ENCODE measurements at places on chromosomes 6 and 20.

DNA sequence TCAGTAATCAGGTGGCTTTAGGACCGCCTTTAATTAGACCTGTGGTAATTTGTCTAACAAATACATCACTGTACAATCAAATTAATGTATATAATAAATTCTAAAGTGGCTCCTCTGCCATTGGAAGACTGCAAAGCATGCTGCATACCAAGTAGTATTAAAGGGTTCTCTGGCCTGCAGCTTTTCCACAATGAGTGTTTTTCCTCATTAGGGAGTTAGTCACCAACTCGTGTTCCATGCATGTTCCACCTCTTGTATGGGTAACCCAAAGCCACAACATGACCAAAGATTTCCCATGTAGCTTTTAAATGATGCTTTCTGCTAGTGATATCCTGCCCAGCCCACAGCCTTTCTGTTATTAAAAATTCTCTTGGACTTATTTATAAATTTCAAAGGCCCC is 218.7 kb downstream of the FUT9 start:
- no peak overlapping the region for H3K4me3 ChIP-seq
- no peaks in the 10 kb centered on the region for H3K4me1 ChIP-seq
- no peak overlapping the region for H3K27ac ChIP-seq
- H3K27me3 ChIP-seq, result no peaks in the 10 kb centered on the region

DNA sequence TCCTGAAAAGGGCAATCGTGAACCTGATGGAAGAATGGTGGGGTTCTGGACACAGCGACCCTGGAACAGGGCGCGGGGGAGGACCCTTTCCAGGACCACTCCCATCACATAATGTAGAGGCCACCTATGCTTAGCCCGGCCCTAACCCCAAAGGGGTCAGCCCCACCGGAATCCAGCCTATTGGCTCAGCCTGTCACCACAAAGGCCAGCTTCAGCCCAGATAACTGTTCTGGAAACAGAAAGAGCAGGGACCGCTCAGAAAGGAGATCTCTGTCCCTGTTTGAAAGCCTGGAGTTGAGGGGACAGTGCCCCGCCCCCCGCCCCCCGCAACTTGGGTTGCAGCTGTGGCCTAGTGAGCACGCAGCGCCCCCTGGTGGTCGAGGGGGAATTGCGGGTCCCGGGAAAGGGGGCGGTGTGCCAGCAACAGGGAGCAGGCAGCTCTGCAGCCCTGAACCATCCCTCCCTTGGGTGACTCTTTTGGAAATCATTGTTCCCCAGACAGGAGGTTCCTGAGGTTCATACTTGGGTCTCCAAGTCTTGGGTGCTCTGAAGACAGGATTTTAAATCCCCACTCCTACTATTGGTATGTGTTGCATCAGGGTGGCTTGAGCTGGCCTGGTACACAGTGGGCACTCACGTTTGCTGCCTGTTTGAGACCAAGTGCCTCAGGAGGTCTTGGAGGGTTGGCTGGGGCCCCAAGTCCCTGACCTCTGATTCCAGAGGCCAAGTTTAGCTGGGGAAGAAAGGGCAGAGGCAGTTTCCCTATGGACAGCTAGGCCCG is 1.5 kb downstream of the SIGLEC1 start:
- no peaks in the 10 kb centered on the region for H3K4me1 ChIP-seq
- peak; percentile 73 for DNase-seq
- H3K4me3 ChIP-seq, result no peak overlapping the region

GRCh38 chr6:42819803-42820511 is 38.1 kb downstream of the BICRAL start:
- no peak overlapping the region for H3K4me3 ChIP-seq
- H3K4me1 ChIP-seq, result peaks cover 6% of the 10 kb centered on the region
- H3K36me3 ChIP-seq, result peaks cover 14% of the 10 kb centered on the region
- DNase-seq, result no peak
- H3K27ac ChIP-seq, result no peak overlapping the region
- no peaks in the 10 kb centered on the region for H3K27me3 ChIP-seq

- no peaks in the 10 kb centered on the region for H3K4me1 ChIP-seq
- H3K27me3 ChIP-seq, result no peaks in the 10 kb centered on the region
- no peaks in the 10 kb centered on the region for H3K36me3 ChIP-seq
- H3K27ac ChIP-seq, result no peak overlapping the region
- DNase-seq, result no peak
These were observed 630.8 kb upstream of the IMPG1 start for GRCh38 chr6:76703285-76703684.

DNA sequence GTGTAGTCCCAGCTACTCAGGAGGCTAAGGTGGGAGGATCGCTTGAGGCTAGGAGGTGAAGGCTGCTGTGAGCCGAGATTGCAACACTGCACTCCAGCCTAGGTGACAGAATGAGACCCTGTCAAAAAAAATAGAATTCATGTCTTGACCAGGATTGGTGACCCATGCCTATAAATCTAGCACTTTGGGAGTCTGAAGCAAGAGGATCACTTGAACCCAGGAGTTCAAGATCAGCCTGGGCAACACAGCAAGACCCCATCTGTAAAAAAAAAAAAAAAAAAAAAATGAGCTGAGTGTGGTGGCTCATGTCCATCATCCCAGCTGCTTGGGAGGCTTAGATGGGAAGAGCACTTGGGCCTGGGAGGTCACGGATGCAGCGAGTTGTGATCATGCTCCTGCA is 34.3 kb downstream of the GINM1 start:
- H3K27ac ChIP-seq, result no peak overlapping the region
- H3K4me1 ChIP-seq, result no peaks in the 10 kb centered on the region
- H3K36me3 ChIP-seq, result no peaks in the 10 kb centered on the region
- H3K27me3 ChIP-seq, result no peaks in the 10 kb centered on the region

- no peaks in the 10 kb centered on the region for H3K36me3 ChIP-seq
- H3K4me3 ChIP-seq, result no peak overlapping the region
- no peak for DNase-seq
- H3K27me3 ChIP-seq, result no peaks in the 10 kb centered on the region
These were observed 492.4 kb upstream of the MARCKS start for GRCh38 chr6:113364766-113365165.

- no peak overlapping the region for H3K4me3 ChIP-seq
- no peaks in the 10 kb centered on the region for H3K27me3 ChIP-seq
- H3K27ac ChIP-seq, result no peak overlapping the region
- H3K36me3 ChIP-seq, result no peaks in the 10 kb centered on the region
- DNase-seq, result no peak
- H3K4me1 ChIP-seq, result no peaks in the 10 kb centered on the region
These were observed 181.5 kb upstream of the TCF21 start for GRCh38 chr6:133707456-133707855.

DNA sequence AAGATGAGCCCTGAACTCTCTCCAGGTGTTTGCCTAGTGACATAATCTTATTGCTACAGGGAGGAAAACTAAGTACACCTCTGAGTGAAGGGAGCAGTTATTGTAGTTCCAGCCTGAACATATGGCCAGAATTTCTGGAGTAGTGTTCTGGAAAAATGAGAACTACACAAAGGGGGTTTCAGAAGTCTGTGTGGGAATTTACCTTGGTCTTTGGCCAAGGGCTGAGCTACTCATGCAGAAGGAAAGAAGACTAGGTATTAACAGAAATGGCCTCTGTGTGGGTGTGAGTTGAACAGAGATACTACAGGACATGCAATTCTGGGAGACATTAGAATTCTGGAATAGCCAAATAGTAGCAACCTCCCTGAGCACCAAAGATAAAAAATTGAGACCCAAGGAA is 1009.7 kb upstream of the GJE1 start:
- H3K27ac ChIP-seq, result no peak overlapping the region
- no peaks in the 10 kb centered on the region for H3K4me1 ChIP-seq
- no peak overlapping the region for H3K4me3 ChIP-seq
- no peaks in the 10 kb centered on the region for H3K27me3 ChIP-seq

GRCh38 chr20:50380697-50381040 is 129.5 kb upstream of the PTPN1 start:
- peaks cover 43% of the 10 kb centered on the region for H3K4me1 ChIP-seq
- H3K4me3 ChIP-seq, result no peak overlapping the region

DNA sequence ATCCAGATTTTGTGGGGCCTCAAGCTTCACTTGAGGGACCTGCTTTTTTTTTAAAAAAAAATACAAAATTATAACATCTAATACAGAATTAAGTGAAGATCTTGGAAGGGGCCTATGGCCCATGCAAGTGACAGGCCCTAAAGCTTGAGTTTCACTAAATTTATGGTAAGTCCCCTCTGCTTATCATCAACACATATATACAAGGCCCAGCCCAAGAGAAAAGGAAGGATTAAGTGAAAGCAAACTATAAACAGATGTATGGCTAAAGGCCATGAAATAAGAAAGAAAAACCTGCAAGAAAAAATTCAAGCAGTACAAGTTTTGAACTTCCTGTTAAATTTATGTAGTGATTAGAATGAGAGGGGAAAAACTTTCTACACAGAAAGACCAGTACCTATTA is 86.8 kb downstream of the CDC40 start:
- no peaks in the 10 kb centered on the region for H3K27me3 ChIP-seq
- no peaks in the 10 kb centered on the region for H3K36me3 ChIP-seq
- DNase-seq, result no peak
- H3K4me3 ChIP-seq, result no peak overlapping the region

DNA sequence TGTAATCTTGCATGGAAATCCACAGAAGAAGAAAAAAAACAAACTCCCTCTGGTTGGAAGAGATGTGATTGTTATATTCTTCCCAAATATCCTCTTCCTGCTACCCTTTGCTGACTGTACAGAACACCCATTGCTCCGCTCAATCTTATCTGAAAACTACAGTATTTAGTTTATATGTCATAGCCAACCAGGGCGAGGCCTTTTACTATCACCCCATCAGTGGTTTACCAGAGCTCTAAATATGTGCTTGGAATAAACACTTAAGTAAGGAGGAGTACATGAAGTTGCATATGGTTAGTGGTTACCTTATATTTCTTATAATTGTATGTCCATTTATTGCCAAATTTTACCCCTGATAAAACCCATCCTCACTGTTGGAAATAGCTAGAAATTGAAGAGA is 12.2 kb downstream of the PRL start:
- peaks cover 4% of the 10 kb centered on the region for H3K4me1 ChIP-seq
- DNase-seq, result no peak
- H3K4me3 ChIP-seq, result no peak overlapping the region

GRCh38 chr20:20366876-20367574 is 879 bp upstream of the INSM1 start:
- peaks cover 4% of the 10 kb centered on the region for H3K27me3 ChIP-seq
- H3K4me3 ChIP-seq, result no peak overlapping the region
- H3K4me1 ChIP-seq, result peaks cover 6% of the 10 kb centered on the region
- H3K36me3 ChIP-seq, result no peaks in the 10 kb centered on the region

DNA sequence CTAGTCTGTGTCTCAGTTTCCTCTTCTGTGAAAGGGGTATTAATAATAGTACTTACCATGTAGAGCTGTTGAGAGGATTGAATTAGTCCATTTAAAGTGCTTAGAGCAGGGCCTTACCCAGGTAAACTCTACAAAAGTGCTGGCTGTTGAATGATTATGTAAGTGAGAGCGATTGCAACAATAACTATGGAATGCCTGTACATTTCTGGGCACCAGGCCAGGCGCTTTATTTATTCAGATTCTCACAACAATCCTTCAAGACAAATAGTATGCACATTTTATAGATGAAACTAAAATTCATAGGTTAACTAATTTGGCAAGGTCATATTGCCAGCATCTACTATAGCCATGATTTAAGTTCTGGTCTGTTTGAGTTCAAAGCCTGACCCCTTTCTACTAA is 78.3 kb upstream of the MMS22L start:
- H3K36me3 ChIP-seq, result no peaks in the 10 kb centered on the region
- H3K27ac ChIP-seq, result no peak overlapping the region
- H3K4me1 ChIP-seq, result no peaks in the 10 kb centered on the region
- no peaks in the 10 kb centered on the region for H3K27me3 ChIP-seq
- H3K4me3 ChIP-seq, result no peak overlapping the region

GRCh38 chr6:169648617-169649016 is 53.2 kb downstream of the WDR27 start:
- no peak overlapping the region for H3K27ac ChIP-seq
- H3K4me3 ChIP-seq, result no peak overlapping the region
- no peaks in the 10 kb centered on the region for H3K27me3 ChIP-seq
- DNase-seq, result no peak
- no peaks in the 10 kb centered on the region for H3K36me3 ChIP-seq

DNA sequence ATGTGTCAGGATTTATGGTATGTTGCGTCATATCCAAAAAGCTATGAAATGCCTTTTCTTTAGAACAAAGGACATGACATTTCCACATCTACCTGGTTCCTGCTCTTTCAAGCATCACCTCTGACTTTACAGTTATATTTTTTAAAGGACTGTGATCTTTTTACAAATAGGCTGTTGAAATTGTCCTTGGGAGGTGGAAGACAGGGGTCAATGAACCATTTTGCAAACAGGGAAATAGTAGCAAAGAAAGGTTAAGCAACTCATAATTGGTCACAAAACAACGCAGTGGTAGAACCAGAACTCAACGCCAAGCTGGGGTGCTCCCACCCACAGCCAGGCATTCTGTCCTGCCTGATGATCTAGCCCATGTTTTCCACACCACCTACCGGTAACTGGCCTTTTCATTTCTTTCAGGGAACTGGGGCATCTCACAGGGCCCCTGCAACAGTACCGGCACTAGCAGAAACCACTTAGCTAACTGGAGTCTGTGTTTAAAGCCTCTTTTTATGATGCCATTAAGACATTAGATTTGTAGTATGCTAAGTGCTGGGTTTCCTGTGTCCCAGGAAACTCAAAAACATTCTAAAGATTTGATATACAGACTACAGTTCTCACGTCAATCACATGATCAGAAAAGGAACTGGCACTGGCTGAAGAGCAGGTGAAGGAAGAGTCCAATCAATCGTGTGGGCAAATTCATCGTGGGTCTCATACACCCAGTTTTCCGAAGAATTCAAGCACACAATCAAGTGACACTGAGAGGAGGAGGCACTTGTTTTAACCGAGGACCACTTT is 13.9 kb downstream of the ZNF217 start:
- H3K4me3 ChIP-seq, result no peak overlapping the region
- no peaks in the 10 kb centered on the region for H3K27me3 ChIP-seq
- peak; percentile 17 for DNase-seq
- peaks cover 16% of the 10 kb centered on the region for H3K4me1 ChIP-seq
- H3K27ac ChIP-seq, result peak overlapping the region; percentile 27
- H3K36me3 ChIP-seq, result no peaks in the 10 kb centered on the region

- H3K4me1 ChIP-seq, result peaks cover 16% of the 10 kb centered on the region
- no peak overlapping the region for H3K4me3 ChIP-seq
- no peak overlapping the region for H3K27ac ChIP-seq
- no peaks in the 10 kb centered on the region for H3K27me3 ChIP-seq
- no peaks in the 10 kb centered on the region for H3K36me3 ChIP-seq
- DNase-seq, result no peak
These were observed 106.0 kb downstream of the ADGRG6 start for GRCh38 chr6:142407685-142408273.

- no peak overlapping the region for H3K4me3 ChIP-seq
- no peak overlapping the region for H3K27ac ChIP-seq
- no peaks in the 10 kb centered on the region for H3K4me1 ChIP-seq
- no peaks in the 10 kb centered on the region for H3K36me3 ChIP-seq
These were observed 31.9 kb downstream of the NCOA3 start for GRCh38 chr20:47533518-47534062.
